ENCODE measurements at places on chromosomes 5 and 9.

DNA sequence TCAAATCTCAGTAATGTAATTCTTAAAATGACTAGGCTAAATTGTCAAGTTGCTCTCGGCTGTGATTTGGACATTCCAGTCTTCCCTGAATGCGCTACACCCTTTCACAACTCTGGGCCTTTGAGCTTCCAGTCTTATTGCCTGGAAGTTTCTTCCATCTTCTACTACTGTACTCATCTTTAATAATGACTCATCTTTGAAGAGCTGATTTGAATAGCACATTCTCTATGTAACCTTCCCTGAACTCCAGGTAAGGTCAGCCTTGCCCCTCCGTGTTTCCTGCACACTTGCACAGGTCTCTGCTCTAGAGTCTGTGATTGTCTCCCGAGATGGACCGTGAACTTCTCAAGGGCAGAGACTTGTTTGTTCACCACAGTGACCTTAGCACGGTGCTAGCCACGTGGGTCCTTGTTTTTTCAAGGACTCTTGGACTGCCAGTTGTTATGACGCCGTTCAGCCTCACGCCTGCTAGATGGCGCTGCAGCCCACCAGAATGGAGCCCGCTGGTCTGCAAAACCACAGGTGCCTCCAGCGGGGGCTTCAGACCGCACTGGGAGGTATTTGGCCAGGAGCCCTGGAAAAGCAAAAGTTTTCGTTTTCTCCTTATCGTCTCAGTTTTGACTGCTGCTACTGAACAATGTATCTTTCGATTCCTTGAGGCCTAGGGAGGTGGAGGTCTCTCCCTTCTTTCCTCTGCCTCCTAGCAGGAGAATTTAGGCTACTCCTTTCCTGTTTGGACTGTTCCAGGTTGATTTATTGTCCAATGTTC lies 44.4 kb downstream of the SEC61B start:
- peak; percentile 44 for DNase-seq
- no peaks in the 10 kb centered on the region for H3K36me3 ChIP-seq
- peaks cover 11% of the 10 kb centered on the region for H3K4me1 ChIP-seq
- no peak overlapping the region for H3K27ac ChIP-seq
- H3K4me3 ChIP-seq, result no peak overlapping the region

GRCh38 chr5:145484158-145484557 lies 351.0 kb downstream of the PRELID2 start:
- no peak for DNase-seq
- H3K4me1 ChIP-seq, result no peaks in the 10 kb centered on the region
- no peak overlapping the region for H3K27ac ChIP-seq
- H3K4me3 ChIP-seq, result no peak overlapping the region
- no peaks in the 10 kb centered on the region for H3K36me3 ChIP-seq
- no peaks in the 10 kb centered on the region for H3K27me3 ChIP-seq

DNA sequence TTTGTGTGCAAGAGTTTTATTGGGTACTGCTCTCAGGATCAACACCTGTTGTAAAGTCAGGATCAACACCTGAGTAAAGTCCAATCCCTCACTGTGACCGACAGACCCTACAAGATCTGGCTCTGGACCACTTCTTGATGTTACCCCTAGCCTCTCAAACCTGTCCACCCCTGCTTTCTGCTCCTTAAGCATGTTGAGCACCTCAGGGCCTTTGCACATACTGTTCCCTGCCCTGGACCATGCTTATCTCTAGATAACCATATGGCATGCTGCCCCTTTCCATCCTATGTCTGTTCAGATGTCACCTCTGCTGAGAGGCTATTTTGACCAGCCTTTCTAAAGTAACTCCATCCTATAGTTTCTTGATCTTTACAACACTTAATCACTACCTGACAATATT lies 269.6 kb downstream of the SMARCA2 start:
- H3K4me3 ChIP-seq, result no peak overlapping the region
- H3K36me3 ChIP-seq, result no peaks in the 10 kb centered on the region
- peaks cover 2% of the 10 kb centered on the region for H3K27me3 ChIP-seq
- no peaks in the 10 kb centered on the region for H3K4me1 ChIP-seq

GRCh38 chr5:33223563-33224284 lies 217.0 kb upstream of the TARS1 start:
- H3K4me1 ChIP-seq, result no peaks in the 10 kb centered on the region
- H3K27ac ChIP-seq, result no peak overlapping the region
- no peak overlapping the region for H3K4me3 ChIP-seq
- no peak for DNase-seq
- no peaks in the 10 kb centered on the region for H3K36me3 ChIP-seq
- no peaks in the 10 kb centered on the region for H3K27me3 ChIP-seq

- no peak overlapping the region for H3K4me3 ChIP-seq
- no peak overlapping the region for H3K27ac ChIP-seq
- peaks cover 4% of the 10 kb centered on the region for H3K27me3 ChIP-seq
- no peak for DNase-seq
Measured at GRCh38 chr5:157778121-157778805, 34.8 kb downstream of the LSM11 start.

GRCh38 chr9:128099932-128100491 lies 27.5 kb downstream of the PTGES2 start:
- no peak overlapping the region for H3K4me3 ChIP-seq
- H3K27me3 ChIP-seq, result peaks cover 3% of the 10 kb centered on the region
- DNase-seq, result no peak
- peaks cover 14% of the 10 kb centered on the region for H3K36me3 ChIP-seq
- H3K4me1 ChIP-seq, result peaks cover 39% of the 10 kb centered on the region

- no peak overlapping the region for H3K4me3 ChIP-seq
- H3K4me1 ChIP-seq, result no peaks in the 10 kb centered on the region
- no peak for DNase-seq
Measured at GRCh38 chr9:1875921-1876448, 139.2 kb upstream of the SMARCA2 start.

- DNase-seq, result no peak
- H3K36me3 ChIP-seq, result no peaks in the 10 kb centered on the region
- H3K4me1 ChIP-seq, result peaks cover 35% of the 10 kb centered on the region
- no peaks in the 10 kb centered on the region for H3K27me3 ChIP-seq
Measured at GRCh38 chr5:107543868-107544267, 126.9 kb downstream of the EFNA5 start.

DNA sequence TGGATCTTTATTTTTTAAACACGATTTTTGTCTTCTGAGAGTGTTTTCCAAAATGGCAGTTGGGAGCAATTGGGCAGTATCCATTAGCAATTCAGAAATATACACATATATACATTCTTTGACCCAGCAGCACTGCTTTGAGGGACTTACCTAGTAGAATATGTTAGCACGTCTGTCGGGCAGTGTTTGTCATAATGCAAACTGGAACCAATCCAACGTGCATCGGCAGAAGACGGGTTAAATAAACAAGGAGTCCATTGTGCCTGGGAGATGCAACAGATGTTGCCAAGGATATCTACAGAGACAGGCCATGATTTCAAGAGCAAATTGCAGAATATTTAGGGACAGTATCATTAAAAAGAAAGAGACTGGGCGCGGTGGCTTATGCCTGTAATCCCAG lies 107.0 kb downstream of the COL5A1 start:
- H3K36me3 ChIP-seq, result no peaks in the 10 kb centered on the region
- H3K27ac ChIP-seq, result no peak overlapping the region
- no peaks in the 10 kb centered on the region for H3K4me1 ChIP-seq
- H3K4me3 ChIP-seq, result no peak overlapping the region
- no peak for DNase-seq
- peaks cover 5% of the 10 kb centered on the region for H3K27me3 ChIP-seq

DNA sequence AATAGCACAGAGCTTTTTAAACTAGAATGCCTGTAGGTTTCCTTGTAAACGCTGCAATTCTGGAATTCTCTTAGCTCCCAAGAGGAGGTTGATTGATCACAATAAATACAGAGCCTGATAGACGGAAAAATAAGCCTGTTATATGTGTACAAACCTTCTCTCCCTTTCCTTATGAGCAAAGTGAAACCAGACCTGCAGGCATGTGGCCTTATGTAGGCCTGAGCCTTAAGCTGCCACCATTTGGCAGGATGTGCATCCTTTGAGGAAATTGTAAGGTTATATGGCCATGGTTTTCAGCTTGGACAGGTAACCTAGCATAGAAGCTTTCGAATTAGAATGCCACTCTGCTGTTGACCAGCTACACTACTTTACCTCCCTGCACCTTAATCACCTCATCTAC lies 49.1 kb downstream of the PRKACG start:
- DNase-seq, result no peak
- H3K4me3 ChIP-seq, result no peak overlapping the region
- no peaks in the 10 kb centered on the region for H3K4me1 ChIP-seq
- no peak overlapping the region for H3K27ac ChIP-seq
- no peaks in the 10 kb centered on the region for H3K36me3 ChIP-seq

DNA sequence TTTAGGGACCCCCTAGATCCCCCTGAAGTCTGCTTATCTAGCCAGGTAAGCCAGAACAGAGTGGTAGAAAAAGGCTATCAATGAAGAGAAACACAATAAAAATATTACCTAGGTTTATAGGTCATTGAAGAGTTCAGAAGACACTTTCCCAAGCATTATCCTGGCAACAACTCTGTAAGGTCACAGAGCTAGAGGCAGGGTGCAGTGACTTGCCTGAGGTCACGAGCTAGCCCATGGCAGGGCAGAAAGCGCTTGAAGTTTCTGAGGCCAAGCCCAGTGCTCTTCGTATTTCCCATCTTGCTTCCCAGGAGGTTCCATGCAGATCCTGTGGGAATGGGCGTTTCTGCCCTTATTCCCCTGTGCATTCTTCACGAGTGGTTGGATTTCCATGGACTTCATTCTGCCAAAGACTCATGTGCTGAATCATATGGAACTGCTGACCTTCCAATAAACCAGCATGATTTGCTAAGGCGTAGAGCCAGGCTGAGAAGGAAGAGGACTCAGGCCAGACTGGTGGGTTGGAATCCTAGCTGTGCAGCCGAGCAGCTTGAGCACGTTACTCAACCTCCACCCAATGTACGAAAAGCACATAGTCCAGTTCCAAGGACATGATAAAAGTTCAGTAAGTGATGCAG lies 22.1 kb downstream of the TRMO start:
- no peak for DNase-seq
- peak overlapping the region; percentile 30 for H3K27ac ChIP-seq
- no peak overlapping the region for H3K4me3 ChIP-seq
- peaks cover 19% of the 10 kb centered on the region for H3K36me3 ChIP-seq

- peaks cover 10% of the 10 kb centered on the region for H3K4me1 ChIP-seq
- no peak for DNase-seq
- H3K4me3 ChIP-seq, result no peak overlapping the region
- H3K27me3 ChIP-seq, result peaks cover 1% of the 10 kb centered on the region
- no peak overlapping the region for H3K27ac ChIP-seq
Measured at GRCh38 chr5:147701468-147701867, 81.1 kb downstream of the JAKMIP2 start.

- DNase-seq, result no peak
- no peak overlapping the region for H3K27ac ChIP-seq
- no peaks in the 10 kb centered on the region for H3K4me1 ChIP-seq
- peaks cover 2% of the 10 kb centered on the region for H3K27me3 ChIP-seq
- no peaks in the 10 kb centered on the region for H3K36me3 ChIP-seq
- H3K4me3 ChIP-seq, result peak overlapping the region; percentile 63
Measured at GRCh38 chr9:136688274-136689107, 1.2 kb upstream of the AGPAT2 start.

DNA sequence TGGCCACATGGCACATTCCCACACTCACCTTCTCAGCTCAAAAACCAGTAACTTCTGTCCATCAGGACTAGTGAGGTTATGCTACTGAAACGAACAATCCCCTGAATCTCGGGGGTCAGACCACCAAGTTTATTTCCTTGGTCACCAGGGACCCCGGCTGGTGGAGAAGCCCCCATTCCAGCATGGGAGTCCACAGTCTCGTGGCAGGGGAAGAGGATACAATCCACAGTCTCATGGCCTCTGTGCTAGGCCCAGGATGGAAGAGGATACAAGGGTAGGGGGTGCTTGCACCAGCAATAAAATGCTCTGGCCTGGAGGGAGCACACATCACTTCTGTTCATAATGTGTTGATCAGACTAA lies 7.4 kb upstream of the CARD19 start:
- H3K36me3 ChIP-seq, result peaks cover 2% of the 10 kb centered on the region
- no peak for DNase-seq
- H3K27me3 ChIP-seq, result peaks cover 12% of the 10 kb centered on the region
- no peak overlapping the region for H3K4me3 ChIP-seq

- no peaks in the 10 kb centered on the region for H3K4me1 ChIP-seq
- no peaks in the 10 kb centered on the region for H3K36me3 ChIP-seq
- H3K27me3 ChIP-seq, result peaks cover 17% of the 10 kb centered on the region
- no peak for DNase-seq
Measured at GRCh38 chr5:2757563-2758351, 6.3 kb upstream of the IRX2 start.

- H3K4me3 ChIP-seq, result no peak overlapping the region
- H3K4me1 ChIP-seq, result no peaks in the 10 kb centered on the region
- H3K27ac ChIP-seq, result no peak overlapping the region
- no peaks in the 10 kb centered on the region for H3K36me3 ChIP-seq
Measured at GRCh38 chr9:121753802-121754654, 102.6 kb downstream of the DAB2IP start.

- H3K36me3 ChIP-seq, result no peaks in the 10 kb centered on the region
- peaks cover 3% of the 10 kb centered on the region for H3K27me3 ChIP-seq
- H3K27ac ChIP-seq, result no peak overlapping the region
- no peak for DNase-seq
- H3K4me3 ChIP-seq, result no peak overlapping the region
- H3K4me1 ChIP-seq, result peaks cover 12% of the 10 kb centered on the region
Measured at GRCh38 chr5:43110606-43111170, 10.0 kb upstream of the ZNF131 start.

- H3K27ac ChIP-seq, result no peak overlapping the region
- no peak overlapping the region for H3K4me3 ChIP-seq
- DNase-seq, result no peak
- H3K36me3 ChIP-seq, result no peaks in the 10 kb centered on the region
- peaks cover 22% of the 10 kb centered on the region for H3K27me3 ChIP-seq
- H3K4me1 ChIP-seq, result no peaks in the 10 kb centered on the region
Measured at GRCh38 chr9:93304574-93305496, 120.9 kb downstream of the WNK2 start.

GRCh38 chr9:129309906-129310305 lies 131.8 kb upstream of the IER5L start:
- H3K4me1 ChIP-seq, result no peaks in the 10 kb centered on the region
- no peaks in the 10 kb centered on the region for H3K36me3 ChIP-seq
- H3K27me3 ChIP-seq, result peaks cover 2% of the 10 kb centered on the region

- H3K27me3 ChIP-seq, result peaks cover 2% of the 10 kb centered on the region
- no peak overlapping the region for H3K4me3 ChIP-seq
- no peaks in the 10 kb centered on the region for H3K36me3 ChIP-seq
- no peaks in the 10 kb centered on the region for H3K4me1 ChIP-seq
- no peak overlapping the region for H3K27ac ChIP-seq
- DNase-seq, result no peak
Measured at GRCh38 chr5:94893412-94894135, 275.1 kb downstream of the SLF1 start.

DNA sequence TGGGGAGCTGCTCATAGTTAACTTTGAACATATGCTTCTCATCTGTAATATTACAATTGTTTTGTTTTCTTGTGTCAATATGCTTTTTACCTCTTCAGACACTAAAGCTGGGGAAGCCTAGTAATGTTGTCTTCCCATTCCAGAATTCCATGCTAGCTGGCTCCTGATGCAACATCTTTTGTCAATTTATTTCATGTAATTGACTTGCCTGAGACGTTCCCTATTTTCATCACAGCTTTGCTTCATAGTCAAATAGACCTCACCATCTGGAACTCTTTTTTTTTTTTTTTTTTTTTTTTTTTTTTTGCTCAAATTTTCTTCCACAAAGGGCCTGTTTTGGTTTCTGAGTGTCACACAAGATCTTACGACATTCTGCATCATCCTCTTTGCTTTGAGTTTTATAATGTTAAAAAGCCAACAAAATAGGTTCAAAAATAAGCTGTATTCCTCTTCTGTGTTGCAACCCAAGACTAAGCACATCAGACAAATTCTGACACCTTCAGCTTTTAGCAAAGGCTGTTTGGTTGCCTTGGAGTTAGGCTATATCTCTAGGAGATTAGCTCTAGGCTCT lies 235.2 kb downstream of the NR3C1 start:
- no peak overlapping the region for H3K27ac ChIP-seq
- DNase-seq, result no peak
- H3K4me1 ChIP-seq, result peaks cover 15% of the 10 kb centered on the region
- H3K36me3 ChIP-seq, result peaks cover 24% of the 10 kb centered on the region

- DNase-seq, result no peak
- peaks cover 8% of the 10 kb centered on the region for H3K27me3 ChIP-seq
- H3K4me3 ChIP-seq, result no peak overlapping the region
Measured at GRCh38 chr5:146398826-146399225, 48.3 kb upstream of the TCERG1 start.

Data from immature natural killer cell (primary cell).